ENCODE measurements at places on chromosomes 6 and 20. TPM values are rescaled to one million over a fixed set of nuclear protein-coding genes. Genes with fewer than 3 reads are reported as not detected.

DNA sequence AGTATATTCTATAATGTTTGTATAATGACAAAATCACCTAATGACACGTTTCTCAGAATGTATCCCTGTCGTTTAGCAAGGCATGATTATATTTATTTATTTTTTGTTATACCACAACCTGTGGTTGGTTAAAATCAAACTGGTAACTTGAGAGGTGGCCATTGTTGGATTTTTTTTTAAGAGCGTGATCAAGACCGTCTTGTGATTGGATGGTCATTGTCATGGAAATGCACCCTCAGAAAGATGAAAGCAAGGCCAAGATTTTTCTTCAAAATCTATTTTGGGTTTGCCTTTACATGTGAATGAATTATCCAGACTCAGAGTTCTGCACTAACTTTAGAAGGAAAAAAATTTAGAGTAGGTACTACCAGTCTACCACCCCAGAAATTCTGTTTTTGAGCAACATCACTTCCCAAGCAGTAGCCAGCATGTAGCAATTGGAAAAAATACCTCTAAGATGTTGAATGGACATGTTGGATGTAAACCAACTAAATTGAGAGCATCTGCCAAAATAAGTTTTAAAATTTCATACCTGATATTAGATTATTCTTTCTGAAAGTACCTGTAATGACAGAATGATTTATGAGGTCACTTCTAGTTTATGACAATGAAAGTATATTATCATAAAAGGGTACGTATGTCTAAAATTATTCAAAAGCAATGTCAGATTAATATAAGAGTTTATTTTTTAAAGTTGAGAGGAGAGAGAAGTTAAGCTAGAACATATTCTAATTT is 50.8 kb downstream of the NCOA7 start:
- H3K4me1 ChIP-seq: no peaks in the 10 kb centered on the region
- DNase-seq: no peak
- peaks cover 16% of the 10 kb centered on the region for H3K36me3 ChIP-seq
- no peak overlapping the region for H3K27ac ChIP-seq
- H3K4me3 ChIP-seq: no peak overlapping the region
- H3K27me3 ChIP-seq: no peaks in the 10 kb centered on the region

Gene SLC35D3
- not detected for total RNA-seq

Gene DYNLT2
- 2.3 TPM for total RNA-seq

DNA sequence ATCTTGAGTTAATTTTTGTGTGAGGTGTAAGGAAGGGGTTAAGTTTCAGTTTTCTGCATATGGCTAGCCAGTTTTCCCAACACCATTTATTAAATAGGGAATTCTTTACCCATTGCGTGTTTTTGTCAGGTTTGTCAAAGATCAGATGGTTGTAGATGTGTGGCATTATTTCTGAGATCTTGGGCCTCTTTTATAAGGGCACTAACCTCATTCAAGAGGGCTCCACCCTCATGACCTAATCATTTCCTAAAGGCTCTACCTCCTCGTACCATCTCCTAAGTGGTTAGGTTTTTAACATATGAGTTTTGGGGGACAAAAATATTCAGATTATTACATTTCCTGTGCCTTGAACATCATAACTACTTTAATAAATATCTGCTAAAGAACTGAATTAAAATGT is 510.9 kb downstream of the UTRN start:
- no peaks in the 10 kb centered on the region for H3K27me3 ChIP-seq
- H3K4me3 ChIP-seq: no peak overlapping the region
- DNase-seq: no peak
- peaks cover 57% of the 10 kb centered on the region for H3K36me3 ChIP-seq
- H3K4me1 ChIP-seq: no peaks in the 10 kb centered on the region

DNA sequence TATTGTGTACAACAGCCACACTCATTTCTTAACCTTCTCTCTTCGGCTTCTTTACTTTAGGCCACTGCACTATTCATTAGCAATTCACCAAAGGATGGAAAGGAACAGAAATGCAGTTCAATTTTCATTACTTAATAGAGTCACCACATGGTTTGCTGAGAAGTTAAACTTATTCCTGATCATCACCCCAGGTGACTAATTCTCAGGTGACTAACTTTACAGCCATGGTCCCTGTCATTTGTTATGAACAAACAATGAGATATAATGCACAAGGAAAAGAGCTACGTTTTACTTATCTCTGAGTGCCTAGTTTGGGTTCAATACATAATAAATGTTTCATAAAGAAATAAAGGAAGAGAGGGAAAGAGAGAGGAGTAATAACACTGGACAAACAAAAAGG is 45.8 kb upstream of the DST start:
- H3K4me1 ChIP-seq: no peaks in the 10 kb centered on the region
- no peak for DNase-seq
- no peak overlapping the region for H3K27ac ChIP-seq
- no peaks in the 10 kb centered on the region for H3K36me3 ChIP-seq
- H3K4me3 ChIP-seq: no peak overlapping the region

- H3K27me3 ChIP-seq: peaks cover 36% of the 10 kb centered on the region
- H3K4me1 ChIP-seq: no peaks in the 10 kb centered on the region
- no peaks in the 10 kb centered on the region for H3K36me3 ChIP-seq
- no peak for DNase-seq
Observed at GRCh38 chr6:168322966-168323365, 3.4 kb upstream of the DACT2 start.

- H3K4me3 ChIP-seq: no peak overlapping the region
- H3K27me3 ChIP-seq: peaks cover 6% of the 10 kb centered on the region
- H3K4me1 ChIP-seq: no peaks in the 10 kb centered on the region
- H3K27ac ChIP-seq: no peak overlapping the region
- DNase-seq: no peak
- no peaks in the 10 kb centered on the region for H3K36me3 ChIP-seq
Observed at GRCh38 chr6:139743664-139744437, 369.4 kb upstream of the CITED2 start.

- peaks cover 3% of the 10 kb centered on the region for H3K4me1 ChIP-seq
- peaks cover 14% of the 10 kb centered on the region for H3K36me3 ChIP-seq
- no peak overlapping the region for H3K27ac ChIP-seq
- H3K4me3 ChIP-seq: no peak overlapping the region
Observed at GRCh38 chr6:125966569-125966968, 10.0 kb downstream of the HINT3 start.

- H3K36me3 ChIP-seq: no peaks in the 10 kb centered on the region
- no peak overlapping the region for H3K27ac ChIP-seq
- peaks cover 3% of the 10 kb centered on the region for H3K4me1 ChIP-seq
- no peak for DNase-seq
- no peaks in the 10 kb centered on the region for H3K27me3 ChIP-seq
Observed at GRCh38 chr6:44737341-44737740, 349.8 kb downstream of the CDC5L start.
